ENCODE measurements at places on chromosomes 2 and 18. TPM values are rescaled to one million over a fixed set of nuclear protein-coding genes. Genes with fewer than 3 reads are reported as not detected.

Gene KCNK3
- total RNA-seq, result 7.7 TPM

DNA sequence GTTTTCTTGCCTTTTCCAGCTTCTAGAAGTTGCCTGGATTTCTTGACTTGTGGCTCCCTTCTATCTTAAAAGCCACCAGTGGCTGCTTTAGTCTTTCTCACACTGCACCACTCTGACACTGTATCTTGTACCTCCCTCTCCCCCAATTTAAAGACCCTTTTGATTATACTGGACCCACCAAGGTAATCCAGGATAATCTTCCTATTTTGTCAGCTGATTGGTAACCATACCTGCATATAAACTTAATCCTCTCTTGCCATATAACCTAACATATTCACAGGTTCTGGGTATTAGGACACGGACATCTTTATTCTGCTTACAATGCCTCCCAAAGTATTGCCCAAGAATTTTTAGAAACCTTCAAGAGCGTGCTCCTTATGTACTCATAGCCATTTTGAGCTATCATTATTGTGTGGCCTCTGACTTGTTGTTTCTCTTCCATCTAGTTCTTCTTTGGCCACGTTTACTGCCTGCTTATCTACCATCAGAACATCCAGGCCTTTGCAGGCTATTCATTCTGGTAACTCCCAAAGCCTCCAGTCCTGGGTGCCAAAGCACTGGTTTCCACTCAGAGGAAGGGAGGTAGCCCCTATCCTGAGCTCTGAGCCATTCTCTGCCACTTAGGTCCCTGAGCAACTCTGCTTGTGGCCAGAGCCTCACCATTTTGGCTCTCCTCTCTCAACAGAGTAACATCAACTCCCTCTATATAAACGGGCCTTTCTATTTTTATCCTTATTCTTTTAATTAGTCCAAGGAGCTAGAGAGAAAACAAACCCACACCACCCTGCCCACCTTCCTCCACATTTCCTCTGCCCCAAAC lies 70.8 kb downstream of the MYO3B start:
- H3K27ac ChIP-seq, result no peak overlapping the region
- no peak overlapping the region for H3K4me3 ChIP-seq
- no peak for DNase-seq
- H3K4me1 ChIP-seq, result no peaks in the 10 kb centered on the region
- peaks cover 13% of the 10 kb centered on the region for H3K27me3 ChIP-seq

GRCh38 chr18:5455674-5456073 lies 88.1 kb downstream of the EPB41L3 start:
- H3K27me3 ChIP-seq, result no peaks in the 10 kb centered on the region
- no peak overlapping the region for H3K27ac ChIP-seq
- H3K4me3 ChIP-seq, result no peak overlapping the region
- H3K4me1 ChIP-seq, result peaks cover 17% of the 10 kb centered on the region
- DNase-seq, result no peak

Gene ELOA2
- not detected for total RNA-seq

DNA sequence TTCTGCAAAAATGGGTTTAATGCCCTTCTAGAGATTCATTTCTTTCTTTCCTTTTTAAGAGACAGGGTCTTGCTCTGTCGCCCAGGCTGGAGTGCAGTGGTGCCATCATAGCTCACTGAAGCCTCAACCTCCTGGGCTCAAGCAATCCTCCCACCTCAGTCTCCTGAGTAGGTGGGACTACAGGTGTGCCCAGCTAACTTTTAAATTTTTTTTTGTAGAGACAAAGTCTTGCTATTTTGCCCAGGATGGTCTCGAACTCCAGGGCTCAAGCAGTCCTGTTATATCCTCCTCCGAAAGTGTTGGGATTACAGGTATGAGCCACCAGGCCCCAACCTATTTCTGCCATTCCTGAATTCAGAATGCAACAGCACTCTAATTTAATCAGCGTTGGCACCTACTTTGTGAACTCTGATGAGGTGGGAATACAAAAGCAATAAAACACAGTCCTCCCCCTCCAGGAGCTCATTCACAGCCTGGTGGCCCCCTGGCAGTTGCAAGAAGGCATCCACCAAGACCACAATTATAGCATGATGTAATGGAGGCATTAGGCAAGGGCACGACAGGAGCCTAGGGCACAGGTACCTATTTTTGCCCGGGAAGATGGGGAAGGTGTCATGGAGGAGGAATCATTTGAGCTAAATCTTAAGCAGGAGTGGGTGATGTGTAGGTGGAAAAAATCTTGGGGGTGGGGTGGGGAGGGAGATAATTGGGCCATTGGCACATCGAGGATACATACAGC lies 5.1 kb downstream of the RHOB start:
- peaks cover 3% of the 10 kb centered on the region for H3K27me3 ChIP-seq
- H3K4me3 ChIP-seq, result no peak overlapping the region
- H3K4me1 ChIP-seq, result peaks cover 20% of the 10 kb centered on the region
- no peak for DNase-seq
- H3K36me3 ChIP-seq, result no peaks in the 10 kb centered on the region

DNA sequence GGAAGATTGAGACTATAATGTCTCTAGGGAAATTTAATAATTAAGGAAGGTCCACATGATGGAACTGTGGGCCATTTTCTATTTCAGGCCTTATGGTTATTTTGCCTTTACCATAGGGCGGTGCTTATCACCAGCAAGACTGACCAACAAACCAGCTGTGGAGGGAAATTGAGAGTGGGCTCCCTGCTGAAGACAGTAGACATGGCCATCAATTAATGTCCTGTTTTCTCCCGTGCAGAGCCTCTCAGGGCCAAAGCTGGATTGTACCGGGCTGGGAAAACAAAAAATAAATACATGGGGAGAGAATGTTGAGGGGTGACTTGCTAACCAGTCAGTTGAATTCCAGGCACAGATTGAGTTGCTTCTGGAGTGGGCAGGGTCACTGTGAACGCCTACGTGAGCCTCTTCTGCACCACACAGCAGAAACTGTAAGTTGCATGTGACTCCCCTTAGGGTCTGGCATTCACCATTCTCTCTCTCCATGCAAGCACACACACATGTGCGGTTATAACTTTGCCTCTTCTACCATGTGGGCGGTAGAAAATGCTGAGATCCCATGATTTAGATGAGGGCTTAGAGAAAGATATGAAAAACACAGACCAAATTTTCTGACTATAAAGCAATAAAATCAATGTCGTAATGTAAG lies 128.5 kb downstream of the COPS8 start:
- no peak overlapping the region for H3K4me3 ChIP-seq
- H3K27ac ChIP-seq, result no peak overlapping the region
- peaks cover 3% of the 10 kb centered on the region for H3K27me3 ChIP-seq
- no peaks in the 10 kb centered on the region for H3K36me3 ChIP-seq
- DNase-seq, result no peak

DNA sequence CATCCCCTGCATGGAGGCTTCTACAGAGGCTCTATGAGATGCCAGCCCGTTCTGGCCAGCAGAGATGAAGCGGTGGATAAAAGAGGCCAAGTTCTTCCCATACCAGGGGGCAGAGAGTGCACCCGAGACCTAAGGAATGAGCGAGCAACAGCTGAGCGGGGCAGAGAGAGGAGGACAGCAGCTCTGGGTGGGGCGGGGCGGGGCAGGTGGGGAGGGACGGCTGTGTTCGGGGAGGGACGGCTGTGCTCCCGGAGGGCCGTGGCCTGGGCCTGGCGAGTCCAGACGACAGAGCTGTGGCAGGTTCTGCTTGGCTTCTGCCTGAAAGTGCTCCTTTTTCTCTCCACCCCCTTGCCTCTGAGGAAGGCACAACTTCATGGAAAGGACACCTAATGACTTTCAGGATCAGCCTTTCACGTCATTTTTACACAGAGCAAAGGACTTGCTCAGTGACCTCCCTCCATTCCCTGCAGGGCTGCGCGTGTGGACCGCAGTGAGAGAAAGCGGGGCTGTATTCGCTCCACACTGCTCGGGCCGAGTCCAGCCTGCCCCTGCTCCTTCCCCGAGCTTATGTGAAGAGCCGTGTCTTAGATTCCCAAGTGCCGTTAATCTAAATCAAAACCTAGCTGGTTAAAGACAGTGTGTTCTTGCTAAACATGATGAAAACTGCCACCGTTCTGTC lies 232.9 kb downstream of the HDAC4 start:
- H3K4me3 ChIP-seq, result no peak overlapping the region
- H3K27ac ChIP-seq, result no peak overlapping the region
- H3K36me3 ChIP-seq, result peaks cover 27% of the 10 kb centered on the region
- no peak for DNase-seq
- H3K4me1 ChIP-seq, result no peaks in the 10 kb centered on the region

Gene SLC4A3
- 8.0 TPM for total RNA-seq

DNA sequence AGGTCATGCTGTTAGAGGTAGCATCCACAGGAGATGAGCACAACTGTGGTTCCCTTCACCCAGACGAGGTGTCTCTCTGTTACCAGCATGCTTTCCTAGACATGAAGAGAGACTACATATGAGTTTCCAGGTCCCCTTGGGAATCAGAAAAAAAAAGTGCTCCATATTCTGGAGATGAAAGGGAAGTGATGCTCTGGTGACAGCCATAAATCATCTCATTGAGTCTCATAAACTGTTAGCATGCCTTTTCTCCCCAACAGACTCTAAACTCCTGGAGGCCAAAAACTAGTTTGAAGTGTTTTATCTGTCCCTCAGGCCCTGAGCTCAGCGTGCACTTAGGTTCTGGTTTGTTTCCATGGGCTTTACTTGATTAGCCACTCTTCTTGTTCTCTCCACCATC lies 124.6 kb upstream of the CREB1 start:
- peaks cover 24% of the 10 kb centered on the region for H3K4me1 ChIP-seq
- no peak for DNase-seq
- H3K27me3 ChIP-seq, result no peaks in the 10 kb centered on the region
- no peak overlapping the region for H3K4me3 ChIP-seq
- H3K36me3 ChIP-seq, result no peaks in the 10 kb centered on the region

DNA sequence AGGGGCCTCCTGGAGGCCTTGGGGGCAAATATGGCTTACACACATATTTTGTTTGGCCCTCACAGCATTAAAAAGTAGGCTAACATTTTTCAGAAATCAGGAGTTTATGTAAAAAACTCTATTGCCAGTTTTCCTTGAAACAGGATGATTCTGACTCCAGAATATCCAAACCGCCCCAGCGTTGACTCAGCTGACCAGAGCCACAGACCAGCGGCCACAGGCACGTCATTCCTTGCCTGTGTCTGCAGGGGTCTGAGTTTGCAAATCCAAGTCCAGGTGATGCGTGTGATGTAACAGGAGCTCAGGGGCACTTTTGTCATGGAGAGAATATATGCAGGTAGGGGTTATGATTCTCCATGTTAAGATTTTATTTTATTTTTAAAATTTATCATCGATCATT lies 79.4 kb upstream of the ALKAL2 start:
- H3K4me1 ChIP-seq, result no peaks in the 10 kb centered on the region
- DNase-seq, result no peak
- H3K4me3 ChIP-seq, result no peak overlapping the region
- no peaks in the 10 kb centered on the region for H3K36me3 ChIP-seq
- H3K27ac ChIP-seq, result no peak overlapping the region
- H3K27me3 ChIP-seq, result no peaks in the 10 kb centered on the region

GRCh38 chr2:197674060-197674459 lies 1.3 kb downstream of the RFTN2 start:
- H3K4me3 ChIP-seq, result peak overlapping the region; percentile 56
- peaks cover 19% of the 10 kb centered on the region for H3K36me3 ChIP-seq
- H3K4me1 ChIP-seq, result peaks cover 5% of the 10 kb centered on the region

Gene AGAP1
- total RNA-seq, result 46.3 TPM

Gene SELENOI
- total RNA-seq, result 44.9 TPM

DNA sequence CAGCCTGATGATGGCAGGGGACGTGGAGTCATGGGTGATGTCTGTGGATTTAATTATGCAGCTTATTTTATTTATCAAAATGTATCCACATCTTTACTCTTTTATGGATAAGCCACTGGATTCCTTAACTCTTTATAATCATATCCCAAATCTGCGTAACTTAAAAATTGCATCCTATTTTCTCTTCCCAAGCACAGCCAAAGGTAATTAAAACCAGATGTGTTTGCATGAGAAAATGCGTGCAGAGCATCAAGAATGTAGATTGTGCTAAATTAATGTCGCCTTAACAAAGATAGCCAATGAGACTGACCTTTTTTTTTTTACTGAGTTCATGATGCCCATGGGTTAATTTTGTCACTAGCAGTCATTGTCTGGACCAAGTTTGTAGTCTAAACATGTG lies 10.0 kb downstream of the SH3RF3 start:
- H3K4me1 ChIP-seq, result peaks cover 41% of the 10 kb centered on the region
- no peak overlapping the region for H3K4me3 ChIP-seq
- H3K27ac ChIP-seq, result no peak overlapping the region
- DNase-seq, result no peak
- H3K27me3 ChIP-seq, result peaks cover 20% of the 10 kb centered on the region
- no peaks in the 10 kb centered on the region for H3K36me3 ChIP-seq

Data from type B pancreatic cell (in vitro differentiated cells).